Effector memory CD4-positive, alpha-beta T cell (primary cell): ENCODE measurements at places on chromosomes 6 and 20.

DNA sequence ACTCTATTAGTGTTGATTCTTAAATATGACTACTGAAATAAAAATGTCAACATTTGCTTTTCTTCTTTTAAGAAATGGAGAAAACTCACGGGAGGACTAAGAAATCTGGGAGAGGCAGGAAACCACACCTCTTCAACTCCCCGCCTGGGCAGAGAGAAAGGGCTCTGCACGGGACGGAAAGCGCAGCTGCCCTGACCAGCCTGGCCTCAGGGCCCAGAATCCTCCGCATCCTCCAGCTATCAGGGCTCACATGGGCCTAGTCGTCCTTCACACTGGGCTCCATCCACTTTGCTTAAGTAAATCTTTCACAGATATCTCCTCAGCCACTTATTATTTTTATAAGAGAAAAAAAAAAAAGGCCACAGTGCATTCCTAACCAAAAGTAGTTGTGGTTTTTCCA lies 215.1 kb downstream of the TBXT start:
- no peak for DNase-seq

GRCh38 chr6:105753620-105754211 lies 332.4 kb upstream of the PRDM1 start:
- no peak for DNase-seq

DNA sequence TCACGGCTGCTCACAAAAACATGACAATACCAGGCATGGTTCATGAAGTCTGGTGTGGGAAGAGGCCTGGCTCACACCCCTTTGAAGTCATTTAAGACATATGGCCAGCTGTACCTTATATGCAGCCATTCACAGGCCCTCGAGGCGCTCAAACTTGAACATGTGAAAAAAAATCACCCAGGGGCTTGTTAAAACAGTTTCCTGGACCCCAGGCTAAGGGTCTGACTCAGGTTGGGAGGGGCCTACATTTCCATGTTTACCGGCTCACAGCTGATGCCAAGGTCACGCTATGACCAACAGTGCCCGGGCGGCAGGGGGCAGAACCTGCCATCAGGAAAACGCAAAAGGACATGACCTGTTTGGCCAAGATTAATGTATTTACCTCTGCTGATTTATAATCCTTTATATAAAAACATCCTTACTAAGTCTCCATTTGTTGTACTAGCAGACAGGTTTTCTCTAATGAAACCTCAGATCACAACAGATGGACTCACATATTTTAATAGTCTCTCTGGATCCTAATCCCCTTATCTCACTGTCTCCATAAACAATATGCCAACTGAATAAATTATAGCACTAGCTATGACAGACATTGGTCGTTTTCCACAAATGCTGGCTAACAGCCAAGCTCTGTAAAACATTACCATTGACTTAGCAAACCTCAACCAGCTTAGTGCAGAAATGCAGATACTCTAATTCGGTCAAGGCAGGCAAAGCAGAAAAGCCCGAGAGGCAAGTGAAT lies 19.9 kb downstream of the EZR start:
- no peak for DNase-seq

DNA sequence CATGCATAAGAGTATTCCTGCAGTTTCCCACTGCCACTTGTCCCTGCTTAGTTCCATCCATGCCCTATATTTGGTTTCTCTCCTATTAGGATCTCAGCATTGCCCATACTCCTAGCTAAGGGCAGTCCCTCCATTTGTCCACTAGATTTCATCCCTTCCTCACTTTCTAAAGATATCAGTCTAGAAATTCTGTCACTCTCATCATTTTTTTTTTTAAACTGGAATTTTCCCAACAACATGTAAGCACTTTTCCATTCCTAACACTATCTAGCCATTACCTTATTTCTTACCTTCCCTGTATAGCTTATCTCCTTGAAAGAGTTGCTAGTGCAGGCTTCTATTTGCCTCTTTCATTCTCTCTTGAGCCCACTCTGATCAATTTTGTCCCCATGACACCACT lies 312.2 kb downstream of the BTBD3 start:
- DNase-seq = no peak

GRCh38 chr6:20674664-20675063 lies 140.4 kb downstream of the CDKAL1 start:
- DNase-seq = no peak

GRCh38 chr20:57876163-57876562 lies 166.3 kb upstream of the PMEPA1 start:
- DNase-seq = no peak

- no peak for DNase-seq
Measured at GRCh38 chr6:99121748-99122147, 174.0 kb upstream of the FBXL4 start.

GRCh38 chr20:11296221-11296620 lies 621.5 kb upstream of the BTBD3 start:
- DNase-seq = no peak

GRCh38 chr6:51908243-51908642 lies 179.2 kb downstream of the PKHD1 start:
- no peak for DNase-seq

- no peak for DNase-seq
Measured at GRCh38 chr6:56843476-56844349, 111.2 kb upstream of the BEND6 start.

- no peak for DNase-seq
Measured at GRCh38 chr6:132967871-132968270, 153.5 kb downstream of the RPS12 start.

DNA sequence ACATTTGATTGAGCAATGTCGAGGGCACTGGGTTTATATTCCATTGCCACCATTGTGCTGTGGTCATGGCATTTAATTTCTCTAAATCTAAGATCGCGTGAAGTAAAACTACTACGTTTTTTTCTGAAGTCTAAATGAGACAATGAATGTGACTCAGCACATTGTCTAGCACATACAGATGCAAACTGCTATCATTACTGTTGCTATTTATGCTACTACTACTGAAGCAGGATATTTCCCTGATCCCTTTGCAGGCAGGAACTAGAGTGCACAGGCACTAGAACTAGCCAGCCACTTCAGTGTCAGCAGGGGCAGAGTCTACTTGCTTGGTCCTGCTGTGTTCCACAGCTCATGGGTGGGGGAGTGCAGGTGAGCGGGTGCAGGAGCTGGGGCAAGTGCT lies 449.7 kb downstream of the CDKAL1 start:
- no peak for DNase-seq

DNA sequence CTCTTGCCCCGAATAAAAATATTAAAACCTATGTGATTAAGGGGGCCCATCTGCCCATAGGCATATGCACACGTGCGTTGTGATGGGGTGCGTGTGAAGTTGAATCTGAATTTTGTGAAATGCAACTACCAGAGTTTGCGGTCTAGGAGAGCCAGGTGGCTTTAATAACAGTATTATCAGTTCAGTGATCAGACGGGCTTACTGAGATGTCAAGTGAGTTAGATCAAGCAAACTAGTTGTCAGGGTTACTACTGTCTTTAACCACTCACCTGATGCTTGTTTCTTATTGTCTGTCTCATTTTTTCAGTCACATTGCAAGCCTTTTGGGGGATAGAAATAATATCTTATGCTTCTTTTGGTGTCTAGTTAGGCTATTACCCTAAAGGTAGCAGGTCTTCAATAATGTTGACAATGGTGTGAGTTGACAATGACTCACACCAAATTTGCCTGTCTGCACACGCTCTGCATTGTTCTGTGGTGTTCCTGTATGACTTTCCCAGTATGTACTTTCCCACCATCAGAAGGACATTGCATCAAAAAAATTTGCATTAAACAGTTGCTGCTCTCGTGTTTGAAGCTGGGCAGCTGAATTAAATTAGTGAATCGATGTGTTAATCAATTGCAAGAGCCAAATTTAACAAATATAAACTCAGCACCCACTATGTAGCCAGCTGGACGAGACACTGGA lies 103.1 kb upstream of the NAA20 start:
- DNase-seq = no peak

DNA sequence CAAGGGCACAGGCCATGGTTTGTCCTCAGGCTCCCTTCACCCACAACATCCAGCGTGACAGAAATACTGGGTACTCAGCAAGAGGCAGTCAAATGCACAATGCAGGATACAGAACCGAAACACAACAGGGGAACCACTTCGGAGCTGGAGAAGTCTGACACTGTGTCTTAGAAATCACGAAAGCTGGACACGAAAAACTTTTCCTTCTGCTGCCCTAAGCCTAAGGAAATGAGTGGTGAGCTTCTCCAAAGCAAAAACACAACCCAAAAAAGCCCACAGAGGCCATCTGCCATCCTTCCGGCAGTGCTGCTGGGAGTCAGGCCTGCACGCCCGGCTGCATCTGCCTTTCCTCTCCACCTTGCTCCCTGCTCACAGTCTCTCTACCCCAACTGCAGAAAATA lies 106.3 kb downstream of the SLC23A2 start:
- DNase-seq = no peak

DNA sequence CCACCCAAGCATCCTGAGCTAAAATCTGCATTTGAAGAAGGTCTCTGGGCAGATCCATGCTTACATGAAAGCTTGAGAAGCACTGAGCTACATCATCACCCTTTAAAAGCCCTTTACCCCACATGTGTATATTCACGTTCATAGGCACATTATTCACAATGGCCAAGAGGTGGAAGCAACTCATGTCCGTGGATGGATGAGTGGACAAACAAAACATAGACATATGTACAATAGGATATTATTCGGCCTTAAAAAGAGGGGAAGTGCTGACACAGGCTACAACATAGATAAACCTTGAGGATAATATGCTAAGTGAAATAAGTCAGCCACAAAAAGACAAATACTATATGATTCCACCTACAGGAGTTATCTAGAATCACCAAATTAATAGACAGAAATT lies 17.6 kb downstream of the ADGRF5 start:
- no peak for DNase-seq

- DNase-seq = no peak
Measured at GRCh38 chr20:61014491-61014890, 237.6 kb upstream of the CDH4 start.

DNA sequence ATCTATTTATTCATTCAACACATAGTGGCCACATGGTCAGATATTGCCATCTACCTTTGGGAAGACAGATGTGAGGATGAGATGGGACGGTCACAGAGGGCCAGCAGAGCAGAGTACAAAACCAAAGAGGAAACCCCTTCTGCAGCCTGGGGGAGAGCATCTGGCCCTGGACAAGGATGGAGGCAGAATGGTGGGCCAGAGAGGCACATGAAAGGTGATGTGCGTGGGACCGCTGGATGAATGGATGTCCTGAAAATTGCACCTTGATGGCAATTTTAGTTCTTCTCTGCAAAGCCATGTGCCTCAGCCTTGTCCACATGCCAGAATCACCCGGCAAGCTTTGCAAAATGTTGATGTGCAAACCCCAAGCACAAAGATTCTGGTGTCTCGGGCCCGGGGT lies 77.4 kb upstream of the CD93 start:
- no peak for DNase-seq

DNA sequence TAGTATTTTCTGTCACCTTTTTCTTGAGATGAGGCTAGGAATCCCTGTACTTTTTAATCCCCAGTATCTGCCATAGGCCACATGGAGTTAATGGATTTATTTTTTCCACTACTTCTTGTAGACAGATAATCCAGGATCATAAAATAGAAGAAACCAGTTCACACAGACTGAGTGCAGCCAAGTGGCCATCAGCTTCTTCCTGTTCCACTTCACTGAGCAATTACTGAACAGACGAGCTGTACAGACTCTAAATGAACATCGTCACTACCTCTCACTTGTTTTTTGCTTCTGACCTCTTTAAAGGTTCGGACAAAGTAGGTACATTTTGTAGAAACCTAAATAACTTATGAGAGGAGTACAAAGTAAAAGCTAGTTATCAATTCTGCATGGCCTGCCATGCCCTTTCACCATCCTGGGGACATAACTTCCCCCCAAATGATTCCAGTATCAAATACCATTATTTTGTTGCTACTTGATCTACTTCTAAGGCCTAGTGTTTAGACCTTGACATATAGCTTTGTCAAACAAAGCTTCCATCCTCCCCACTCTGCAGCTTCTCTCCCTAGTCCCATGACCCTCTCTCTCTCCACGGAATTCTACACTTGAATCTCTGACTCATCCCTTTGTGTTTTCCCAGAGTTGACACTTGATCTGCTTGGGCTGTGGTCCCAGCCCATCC lies 34.4 kb upstream of the ARHGAP18 start:
- DNase-seq = no peak

GRCh38 chr20:40470445-40471260 lies 218.4 kb downstream of the MAFB start:
- no peak for DNase-seq

DNA sequence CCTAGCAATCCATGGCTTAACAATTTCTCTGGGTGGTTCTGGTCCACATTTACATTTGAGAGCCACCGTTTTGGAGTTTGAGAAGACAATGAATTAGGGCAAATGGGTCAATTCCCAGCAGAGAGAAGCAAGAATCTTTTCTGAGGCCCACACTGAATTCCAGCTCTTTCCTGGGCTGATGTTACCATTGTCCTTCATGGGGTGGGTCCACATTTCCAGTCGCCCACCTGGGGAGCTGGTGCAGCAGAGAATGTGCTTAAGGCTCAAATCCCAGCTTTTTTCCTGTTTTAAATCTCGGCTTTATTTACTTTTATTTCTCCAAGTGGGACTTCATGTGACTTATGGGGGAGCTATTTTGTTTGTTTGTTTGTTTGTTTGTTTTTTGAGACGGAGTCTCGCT lies 44.2 kb upstream of the TFAP2C start:
- no peak for DNase-seq

GRCh38 chr6:119148098-119148824 lies 69.8 kb upstream of the FAM184A start:
- DNase-seq = no peak

DNA sequence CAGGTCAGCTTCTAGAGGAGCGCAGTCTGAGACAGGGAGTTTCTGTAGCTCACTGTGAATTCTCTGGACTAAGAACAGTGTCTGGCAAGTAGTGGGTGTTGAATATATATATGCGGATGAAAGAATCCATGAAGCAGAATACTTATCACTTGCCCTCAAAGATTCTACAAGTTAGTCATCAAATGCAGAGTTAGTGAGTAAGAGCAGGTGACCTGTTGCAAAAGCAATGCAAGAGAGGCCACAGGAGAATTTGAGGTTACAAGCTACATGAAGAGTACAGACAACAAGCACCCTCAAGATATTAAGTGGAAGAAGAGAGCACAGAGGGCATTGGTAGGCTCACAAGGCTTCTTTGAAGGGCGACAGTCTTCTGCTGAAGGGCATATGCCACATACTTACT lies 103.4 kb upstream of the BTBD3 start:
- DNase-seq = no peak

- no peak for DNase-seq
Measured at GRCh38 chr6:67000121-67000520, 1293.1 kb upstream of the EYS start.

DNA sequence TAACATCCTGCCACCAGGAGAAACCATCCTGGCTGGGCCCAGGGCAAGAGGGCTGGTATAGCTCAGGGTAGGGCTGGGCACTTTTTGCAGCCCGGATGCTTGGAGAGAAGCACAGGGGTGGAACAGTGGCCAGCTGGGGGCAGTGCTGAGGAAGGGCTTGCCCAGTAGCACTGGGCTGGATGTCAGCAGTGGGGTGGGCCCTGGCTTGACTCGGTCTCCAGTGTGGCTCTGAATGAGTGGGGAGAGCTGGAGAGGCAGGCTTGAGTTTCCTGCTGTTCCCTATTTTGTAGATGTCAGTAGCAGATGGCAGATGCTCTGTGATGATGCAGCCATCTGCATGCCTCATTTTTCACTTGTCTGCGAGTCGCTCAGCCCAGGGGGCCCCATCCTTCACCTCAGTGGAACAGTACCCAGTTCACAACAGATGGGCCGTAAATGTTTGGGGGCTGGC lies 56.3 kb upstream of the TULP1 start:
- no peak for DNase-seq

GRCh38 chr6:119162134-119162775 lies 83.8 kb upstream of the FAM184A start:
- DNase-seq = no peak

- no peak for DNase-seq
Measured at GRCh38 chr6:151634336-151634720, 140.5 kb downstream of the CCDC170 start.
